CD8-positive, alpha-beta memory T cell (primary cell): ENCODE measurements at places on chromosomes 16 and 17.

DNA sequence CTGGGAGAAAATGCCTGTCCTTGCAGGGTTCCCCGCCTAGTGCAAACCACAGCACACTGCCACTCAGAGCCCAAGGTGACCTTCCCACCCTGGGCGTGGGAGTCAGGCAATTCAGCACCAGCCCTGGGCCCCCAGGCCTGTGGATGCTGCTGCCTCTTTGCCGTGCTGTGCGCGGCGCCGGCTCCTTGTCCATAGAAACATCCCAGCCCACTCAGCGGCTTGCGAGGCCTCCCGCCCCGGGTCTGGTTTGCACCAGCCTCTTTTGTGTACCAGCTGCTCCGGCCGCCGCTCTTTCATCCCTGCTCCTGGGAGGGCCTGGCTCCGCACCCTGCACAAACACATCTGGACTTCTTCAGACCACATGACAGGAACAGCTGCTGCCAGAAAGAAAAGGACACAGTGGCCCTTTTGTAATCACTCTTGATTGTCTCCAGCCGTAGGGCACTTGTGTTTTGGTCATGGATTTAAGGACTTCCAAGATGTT lies 75.4 kb upstream of the SDK2 start:
- DNase-seq = no peak

GRCh38 chr16:10297341-10298006 lies 88.4 kb upstream of the ATF7IP2 start:
- DNase-seq = no peak

- DNase-seq = no peak
Measured at GRCh38 chr17:81405411-81405872, 10.2 kb downstream of the BAHCC1 start.

DNA sequence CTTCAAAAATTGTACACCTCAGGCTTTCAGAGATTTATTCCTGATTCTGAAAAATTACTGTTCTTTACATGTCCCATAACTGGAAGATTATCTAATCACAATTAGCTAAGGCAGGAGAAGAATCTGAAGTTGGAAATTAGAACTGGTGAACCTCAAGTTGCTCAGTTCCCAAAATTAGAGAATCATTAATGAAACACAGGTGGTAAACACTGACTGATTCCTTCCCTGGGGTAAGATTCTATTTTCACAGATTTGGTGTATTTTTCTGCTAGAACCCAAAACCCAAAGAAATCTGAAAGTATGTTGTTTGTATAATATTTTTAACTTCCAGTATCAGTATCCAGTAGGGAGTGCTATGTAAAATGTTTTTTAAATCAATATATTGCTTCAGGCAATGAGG lies 25.7 kb downstream of the PHKB start:
- DNase-seq = no peak

DNA sequence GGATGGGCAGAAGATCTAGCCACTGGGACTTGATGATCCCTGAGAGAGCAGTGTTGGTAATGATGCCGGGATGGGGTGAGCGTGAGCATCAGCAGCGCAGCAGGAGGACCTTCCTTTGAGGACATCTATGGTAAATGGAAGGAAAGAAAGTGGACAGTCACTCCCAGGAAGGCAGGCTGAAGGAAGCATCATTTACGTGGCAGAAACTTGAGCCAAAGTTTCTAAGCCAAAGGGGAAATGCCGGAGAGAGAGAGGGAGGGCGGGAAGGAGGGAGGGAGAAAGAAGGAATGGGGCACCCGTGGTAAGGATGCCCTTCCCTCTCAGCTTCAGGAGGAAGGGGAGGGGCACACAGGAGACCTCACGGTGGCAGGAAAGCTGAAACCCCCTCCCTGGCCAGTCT lies 86.3 kb upstream of the CACNG5 start:
- DNase-seq = no peak

- DNase-seq = no peak
Measured at GRCh38 chr17:80095038-80095843, 6.1 kb upstream of the GAA start.

DNA sequence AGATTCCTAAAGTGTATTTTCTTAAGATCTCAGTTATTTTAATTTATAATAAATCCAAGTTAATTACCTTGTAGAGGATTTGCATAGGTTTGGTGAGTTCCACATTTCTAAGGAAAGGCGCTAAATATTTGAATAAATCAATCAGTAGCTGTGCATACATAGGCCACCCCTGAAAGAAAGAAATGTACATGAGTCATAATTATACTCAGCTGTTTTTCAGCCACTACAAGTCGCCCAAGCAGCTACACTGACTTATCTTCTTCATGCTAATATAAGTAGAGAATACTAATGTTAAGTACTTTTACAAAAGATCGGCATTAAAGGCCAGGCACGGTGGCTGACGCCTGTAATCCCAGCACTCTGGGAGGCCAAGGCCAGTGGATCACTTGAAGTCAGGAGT lies 14.9 kb downstream of the SETD6 start:
- no peak for DNase-seq

- DNase-seq = no peak
Measured at GRCh38 chr16:17235147-17235815, 235.5 kb downstream of the XYLT1 start.

DNA sequence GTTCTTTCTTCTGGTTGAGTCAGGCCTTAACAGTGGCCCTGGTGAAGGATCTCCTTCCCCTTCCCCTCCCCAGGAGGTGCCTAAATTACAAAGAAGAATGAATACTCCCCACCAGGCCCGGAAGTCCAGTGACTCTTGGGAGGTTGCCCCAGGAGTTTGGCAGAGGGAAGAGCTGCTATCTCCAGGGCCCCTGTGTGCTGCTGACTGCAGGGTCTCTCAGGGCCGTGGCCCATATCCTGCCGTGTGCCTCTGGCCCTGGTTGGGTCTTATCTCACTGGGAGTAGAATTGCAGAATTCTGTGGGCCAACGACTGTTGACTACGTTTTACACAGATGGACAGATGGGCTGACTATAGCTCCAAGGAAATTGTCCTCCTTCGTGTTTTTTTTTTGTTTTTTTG lies 28.0 kb downstream of the AKAP1 start:
- no peak for DNase-seq

GRCh38 chr17:36523113-36523512 lies 11.6 kb downstream of the MYO19 start:
- DNase-seq = no peak

GRCh38 chr16:88700636-88701482 lies 5.3 kb downstream of the RNF166 start:
- peak; percentile 96 for DNase-seq

DNA sequence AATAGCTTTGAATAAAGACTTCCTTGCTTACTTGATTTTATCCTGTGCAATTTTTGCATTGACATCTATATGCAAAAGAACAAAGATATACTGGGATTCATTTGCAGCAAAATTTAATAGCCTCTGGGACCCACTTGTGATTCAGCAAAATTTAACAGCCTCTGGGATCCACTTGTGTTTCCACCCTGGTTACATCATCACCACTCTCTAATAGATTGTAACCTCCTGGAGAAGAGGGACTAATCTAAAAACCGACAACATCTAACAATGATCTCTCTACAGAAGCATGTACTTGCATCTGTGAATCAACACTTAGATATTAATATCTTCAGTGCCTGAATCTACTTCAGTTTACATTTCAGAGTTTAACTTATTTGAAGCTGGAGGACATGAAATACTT lies 202.0 kb upstream of the CPHXL start:
- DNase-seq = no peak

GRCh38 chr16:48113001-48113400 lies 42.8 kb downstream of the ABCC12 start:
- DNase-seq = no peak
